ENCODE measurements at places on chromosomes 12 and 14.

DNA sequence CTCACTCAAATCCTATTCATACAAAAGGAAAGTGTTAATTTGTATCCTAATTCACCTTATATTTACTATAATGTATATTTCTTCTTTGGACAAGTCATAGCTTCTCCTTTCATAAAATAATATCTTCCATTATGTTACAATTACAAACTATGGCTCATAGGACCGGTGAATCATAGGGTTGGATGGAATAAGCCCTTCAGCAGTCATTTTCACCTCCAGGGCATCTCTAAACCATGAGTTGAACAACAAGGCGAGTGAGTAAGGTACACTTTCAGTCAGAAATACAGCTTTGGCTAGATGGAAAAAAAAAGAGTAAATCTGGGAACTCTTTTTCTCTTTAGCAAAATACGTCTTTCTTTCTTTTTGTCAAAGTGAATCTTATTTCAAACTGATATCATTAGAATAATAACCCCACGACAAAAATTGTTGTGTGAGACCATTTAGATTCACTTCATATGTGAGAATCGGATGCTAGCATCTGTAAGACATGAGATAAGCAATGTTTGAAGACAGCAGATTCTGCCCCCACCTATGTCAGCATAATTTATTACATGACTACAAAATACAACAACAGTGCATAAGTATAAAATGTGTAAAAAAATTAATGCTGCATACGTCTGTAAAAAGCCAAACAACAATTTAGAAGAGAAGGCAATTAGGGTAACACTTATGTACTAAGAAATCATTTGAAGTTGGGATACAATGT lies 184.4 kb upstream of the SLC38A2 start:
- no peak for DNase-seq

GRCh38 chr12:50799908-50800307 lies 36.0 kb downstream of the ATF1 start:
- no peak for DNase-seq

DNA sequence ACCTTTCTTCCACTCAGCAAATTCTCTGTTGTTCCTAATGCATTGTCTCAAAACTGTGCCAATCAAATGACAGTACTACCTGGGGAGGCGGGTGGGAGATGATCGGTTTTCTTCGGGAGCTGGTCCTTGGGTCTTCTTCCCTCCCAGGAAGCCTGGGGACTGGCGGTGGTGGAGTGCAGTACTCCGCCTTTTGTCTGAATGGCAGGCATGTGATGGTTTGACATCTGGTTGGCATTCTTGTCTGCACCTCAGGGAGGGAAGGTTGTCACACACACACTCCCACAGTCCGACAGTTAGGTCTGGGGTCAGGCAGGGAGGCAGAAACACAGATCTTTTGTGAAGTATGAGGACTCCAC lies 114.8 kb downstream of the SNAPC1 start:
- DNase-seq: no peak

- DNase-seq: no peak
These were observed 13.0 kb downstream of the TRMT61A start for GRCh38 chr14:103541709-103542604.

- no peak for DNase-seq
These were observed 14.1 kb downstream of the TNS2 start for GRCh38 chr12:53063708-53064612.

DNA sequence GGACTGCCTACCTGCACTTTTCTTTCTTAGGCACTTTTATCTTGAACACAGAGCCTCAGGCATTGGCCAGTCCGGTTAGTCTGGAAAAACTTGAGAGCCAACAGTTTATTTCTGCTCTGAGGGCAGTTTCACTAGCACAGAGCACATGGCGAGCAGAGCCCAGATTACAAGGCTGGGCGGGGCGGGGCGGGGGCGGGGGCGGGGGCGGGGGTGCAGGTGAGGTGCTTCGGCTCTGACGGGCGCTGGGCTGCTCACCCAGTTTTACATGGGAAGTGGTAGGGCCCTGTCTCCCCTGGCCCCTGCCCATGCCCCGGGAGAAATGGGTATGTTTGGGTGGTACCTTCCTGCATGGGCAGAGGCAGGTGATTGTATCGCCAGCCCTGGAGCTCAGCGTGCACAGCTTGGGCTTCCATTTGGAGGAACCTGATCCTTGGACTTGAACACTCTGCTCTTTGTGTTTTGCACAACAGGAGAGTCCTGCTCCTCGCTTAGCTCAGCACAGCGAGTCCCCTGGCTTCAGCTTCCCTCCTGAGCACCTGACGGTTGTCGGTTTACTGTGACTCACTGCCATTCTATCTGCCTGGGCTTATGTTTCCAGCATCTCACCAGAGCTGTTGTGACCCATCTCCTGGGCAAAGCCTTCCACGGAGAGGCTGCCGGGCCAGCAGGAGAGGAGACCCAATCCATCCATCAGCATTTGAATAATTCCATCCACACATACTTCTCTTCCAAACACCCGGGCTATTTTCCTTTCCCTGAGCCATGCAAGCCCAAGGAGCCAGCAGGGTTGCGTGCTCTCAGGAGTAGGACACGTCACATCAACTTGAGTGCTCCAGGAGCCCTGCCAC lies 108.5 kb downstream of the ARF6 start:
- DNase-seq: peak; percentile 76

- peak; percentile 42 for DNase-seq
These were observed 182.7 kb downstream of the PCNX1 start for GRCh38 chr14:71089971-71090370.

DNA sequence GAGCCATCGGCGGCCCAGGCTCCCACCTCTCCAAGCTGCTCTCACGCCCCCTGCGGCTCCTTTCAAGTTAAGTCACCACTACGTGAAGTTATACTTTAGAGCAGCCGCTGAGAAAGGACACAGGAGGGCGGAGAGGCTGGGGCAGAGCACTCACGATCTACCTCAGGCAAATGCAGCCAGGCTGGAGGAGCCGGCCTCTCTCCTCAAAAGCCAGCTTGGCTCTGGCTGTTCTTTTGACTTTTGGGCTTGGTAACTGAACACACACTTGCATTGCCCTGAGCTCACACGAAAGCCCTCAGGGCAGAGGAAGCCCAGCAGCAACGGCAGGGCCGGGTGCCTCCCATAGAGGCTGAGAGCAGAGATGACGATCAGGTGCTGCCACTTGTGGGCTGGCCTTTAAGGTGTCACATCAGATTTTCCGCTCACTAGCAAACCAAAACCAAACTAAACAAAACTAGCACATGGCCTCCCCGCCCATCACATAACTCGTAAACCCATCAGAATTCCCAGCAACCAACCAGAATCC lies 75.2 kb downstream of the PITPNM2 start:
- no peak for DNase-seq

- no peak for DNase-seq
These were observed 47.5 kb upstream of the TCL1A start for GRCh38 chr14:95761436-95761835.

- no peak for DNase-seq
These were observed 37.3 kb downstream of the AKAP6 start for GRCh38 chr14:32366256-32366879.

- no peak for DNase-seq
These were observed 8.1 kb downstream of the STAC3 start for GRCh38 chr12:57242691-57243454.

DNA sequence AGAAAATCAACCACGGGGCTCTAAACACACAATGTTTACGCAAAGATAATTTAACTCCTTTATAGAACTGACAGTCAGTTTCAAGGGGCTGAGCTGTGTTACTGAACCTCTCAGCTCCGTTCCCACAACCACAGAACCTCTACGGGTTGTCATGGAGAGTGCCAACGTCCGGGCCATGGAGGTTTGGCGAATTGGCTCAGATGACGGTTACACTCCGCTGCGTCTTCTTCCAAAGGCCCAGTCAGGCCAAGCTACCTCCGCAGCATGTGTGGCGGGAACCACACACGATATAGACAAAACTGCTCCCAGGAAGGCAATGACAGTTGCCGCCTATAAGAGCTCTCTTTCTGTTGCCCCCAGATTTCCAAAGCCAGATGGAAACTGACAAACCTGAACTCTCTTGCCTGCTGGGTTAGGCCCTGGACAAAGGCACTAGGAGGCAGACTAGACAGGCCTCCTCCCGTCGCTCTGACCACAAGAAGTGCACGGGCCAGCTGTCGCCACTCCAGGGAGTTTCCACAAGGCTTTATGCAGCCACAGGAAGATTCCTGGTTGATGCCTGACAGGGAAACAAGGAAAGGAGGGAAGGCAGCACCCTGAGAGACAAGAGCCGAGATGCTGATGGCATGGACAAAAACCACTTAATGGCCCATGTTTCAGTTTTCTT lies 30.3 kb downstream of the CCDC88C start:
- no peak for DNase-seq

DNA sequence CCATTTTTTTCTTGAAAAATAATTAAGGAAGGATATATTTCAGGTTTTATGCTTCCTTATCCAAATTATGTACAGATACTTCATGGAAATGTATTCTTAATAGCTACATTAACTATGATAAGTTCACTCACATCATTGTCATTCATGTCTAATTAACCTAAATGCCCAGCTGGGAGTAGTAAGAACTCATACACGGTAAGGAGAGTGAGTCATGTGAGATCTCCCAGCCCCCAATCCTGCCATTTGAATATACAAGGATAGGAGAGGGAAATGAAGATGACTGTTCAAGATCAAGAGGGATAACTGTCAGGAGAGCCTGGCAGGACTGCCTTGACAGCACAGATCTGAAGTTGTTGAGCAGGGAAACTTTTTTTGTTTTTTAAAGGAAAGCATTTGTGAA lies 343.4 kb upstream of the USP15 start:
- DNase-seq: peak; percentile 10

- no peak for DNase-seq
These were observed 121.8 kb downstream of the SUDS3 start for GRCh38 chr12:118498171-118498570.

DNA sequence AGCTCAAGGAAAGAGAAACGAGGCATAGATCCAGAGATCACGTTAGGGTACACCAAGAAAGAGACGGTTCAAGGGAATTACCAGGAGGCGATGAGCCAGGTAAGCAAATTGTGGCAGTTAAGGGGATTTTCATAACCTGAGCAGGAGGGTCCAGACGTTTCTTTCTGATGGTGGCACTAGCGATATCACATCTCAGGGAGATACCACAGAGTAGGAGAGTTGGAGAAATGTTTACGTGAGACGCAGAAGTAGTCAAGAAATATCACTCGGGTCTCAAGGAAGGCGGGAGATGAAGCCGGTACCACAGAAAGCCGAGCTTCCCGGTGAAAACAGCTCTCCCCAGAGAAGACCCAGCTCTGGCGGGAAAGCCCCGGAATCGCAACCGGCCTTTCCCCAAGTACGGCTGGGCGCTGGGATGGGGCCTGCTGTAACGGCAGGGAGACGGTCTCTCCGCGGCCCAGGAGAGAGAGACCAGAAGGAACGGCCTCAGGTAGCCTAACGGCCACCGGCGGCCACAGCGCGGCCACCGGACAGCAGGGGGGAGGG lies 485 bp downstream of the SENP1 start:
- DNase-seq: no peak

GRCh38 chr12:830111-830867 lies 77.9 kb downstream of the WNK1 start:
- DNase-seq: no peak

DNA sequence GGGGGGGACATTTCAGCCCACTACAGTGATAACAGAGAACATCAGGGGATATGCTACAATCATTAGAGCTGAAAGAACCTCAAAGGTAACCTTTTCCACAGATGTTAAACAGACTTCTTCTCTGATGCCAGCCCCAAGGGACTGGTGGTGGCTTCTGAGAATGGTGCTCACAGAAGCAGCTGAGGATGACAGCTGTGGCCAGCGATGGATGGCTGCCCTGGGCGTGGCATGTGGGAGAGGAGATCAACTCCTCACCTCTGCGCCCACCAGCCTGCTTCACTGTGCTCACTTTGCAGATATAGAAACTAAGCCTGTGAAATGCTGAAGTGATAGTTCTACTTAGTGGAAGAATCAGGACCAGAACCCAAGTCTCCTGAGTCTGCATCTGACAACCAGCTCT lies 33.0 kb downstream of the FOXN3 start:
- no peak for DNase-seq

GRCh38 chr12:77345336-77345735 lies 280.0 kb upstream of the E2F7 start:
- DNase-seq: no peak

- no peak for DNase-seq
These were observed 152.4 kb downstream of the TMX1 start for GRCh38 chr14:51392416-51392815.

DNA sequence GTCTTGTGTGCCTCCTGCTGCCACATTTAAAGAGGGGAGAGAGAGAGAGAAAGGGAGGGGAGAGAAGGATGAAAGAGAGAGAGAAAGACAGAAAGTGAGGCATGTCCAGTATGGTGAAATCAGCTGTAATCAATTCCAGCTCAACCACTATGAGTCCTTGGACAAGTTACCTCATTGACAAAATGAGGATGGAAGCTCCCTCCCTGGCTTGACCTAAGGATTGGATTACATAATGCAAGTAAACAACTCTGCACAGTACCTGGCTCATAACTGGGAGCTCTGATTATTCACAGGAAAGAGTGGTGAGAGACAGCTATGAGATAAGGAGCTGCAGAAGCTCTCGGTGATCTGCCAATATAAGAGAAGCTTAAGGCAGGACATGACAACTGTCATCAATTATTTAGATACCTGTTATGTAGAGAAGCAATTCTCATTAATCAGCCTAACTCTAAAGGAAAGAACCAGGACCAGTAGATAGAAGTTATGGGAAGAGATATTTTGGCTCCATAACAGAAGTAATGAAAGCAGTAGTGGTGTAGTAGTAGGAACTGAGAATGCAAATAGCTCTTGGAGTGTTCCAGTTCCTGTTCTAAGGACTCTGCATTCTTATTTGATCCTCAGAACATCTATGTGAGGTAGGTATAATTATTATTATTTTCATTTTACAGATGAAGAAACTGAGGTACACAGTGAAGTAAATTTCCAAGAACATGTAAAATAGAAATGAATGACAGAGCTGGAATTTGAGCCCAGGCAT lies 791.6 kb downstream of the DIO2 start:
- no peak for DNase-seq

DNA sequence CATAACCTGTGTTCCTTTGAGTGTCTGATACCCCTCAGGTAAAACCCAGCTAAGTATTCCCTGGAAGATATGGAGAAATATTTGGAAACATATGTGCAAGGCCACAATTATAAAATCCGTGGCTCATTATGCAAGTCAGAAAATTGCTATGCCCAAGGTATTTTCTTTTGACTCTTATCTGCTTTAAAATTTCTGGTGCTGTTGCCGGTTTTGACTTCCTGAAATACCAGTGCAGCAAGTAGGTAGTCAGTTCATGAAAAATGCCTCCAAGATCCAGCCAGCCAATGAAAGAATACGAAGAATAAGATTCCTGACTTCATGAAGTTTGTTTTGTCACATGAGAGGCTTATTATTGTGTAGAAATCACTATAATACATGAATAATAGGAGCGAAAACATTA lies 20.2 kb upstream of the FUT8 start:
- no peak for DNase-seq

DNA sequence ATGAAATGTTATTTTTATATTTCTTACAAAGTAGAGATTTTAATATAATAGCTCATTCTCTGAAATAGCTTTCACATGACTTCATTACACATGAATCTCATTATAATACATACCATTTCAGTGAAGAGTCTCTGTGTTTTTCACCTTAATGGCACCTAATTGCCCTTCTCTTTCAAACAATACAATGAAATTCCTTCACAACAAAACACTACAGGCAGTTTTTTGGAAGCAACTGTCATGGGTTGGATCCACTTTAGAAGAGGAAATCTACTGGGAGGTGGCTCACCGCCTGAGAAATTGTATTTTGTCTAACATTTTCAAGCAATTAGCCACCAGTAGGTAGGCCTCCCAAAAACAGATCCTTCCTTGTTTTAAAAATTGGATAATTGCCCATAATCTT lies 40.3 kb upstream of the RGS6 start:
- no peak for DNase-seq

Measured in retinal pigment epithelial cell (primary cell).